ENCODE measurements at places on chromosomes 2 and 18. TPM values are rescaled to one million over a fixed set of nuclear protein-coding genes. Genes with fewer than 3 reads are reported as not detected.

- no peak for DNase-seq
Observed at GRCh38 chr2:15997728-15998280, 57.5 kb downstream of the MYCN start.

- DNase-seq = no peak
Observed at GRCh38 chr2:232521959-232522622, 1.9 kb downstream of the PRSS56 start.

- DNase-seq = no peak
Observed at GRCh38 chr2:241764275-241765241, 12.1 kb upstream of the GAL3ST2 start.

DNA sequence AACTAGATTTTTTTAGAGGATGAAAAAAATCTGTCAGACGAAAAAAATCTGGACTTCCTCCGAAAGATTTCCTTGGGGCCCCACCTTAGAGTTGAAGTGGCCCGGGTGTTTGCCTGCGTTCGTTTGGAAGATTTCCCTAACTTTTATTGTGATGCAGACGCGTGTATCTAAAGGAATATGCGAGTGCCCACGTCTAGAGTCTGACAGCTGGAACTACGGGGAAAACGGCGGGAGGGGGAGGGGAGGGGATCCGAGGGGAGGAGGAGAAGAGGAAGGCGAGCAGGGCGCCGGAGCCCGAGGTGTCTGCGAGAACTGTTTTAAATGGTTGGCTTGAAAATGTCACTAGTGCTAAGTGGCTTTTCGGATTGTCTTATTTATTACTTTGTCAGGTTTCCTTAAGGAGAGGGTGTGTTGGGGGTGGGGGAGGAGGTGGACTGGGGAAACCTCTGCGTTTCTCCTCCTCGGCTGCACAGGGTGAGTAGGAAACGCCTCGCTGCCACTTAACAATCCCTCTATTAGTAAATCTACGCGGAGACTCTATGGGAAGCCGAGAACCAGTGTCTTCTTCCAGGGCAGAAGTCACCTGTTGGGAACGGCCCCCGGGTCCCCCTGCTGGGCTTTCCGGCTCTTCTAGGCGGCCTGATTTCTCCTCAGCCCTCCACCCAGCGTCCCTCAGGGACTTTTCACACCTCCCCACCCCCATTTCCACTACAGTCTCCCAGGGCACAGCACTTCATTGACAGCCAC, 2.4 kb upstream of the SP9 start:
- no peak for DNase-seq

GRCh38 chr2:203823173-203823572, 44.4 kb upstream of the CTLA4 start:
- DNase-seq = no peak

GRCh38 chr18:24259869-24260641, 121.2 kb downstream of the CABYR start:
- DNase-seq = no peak

- no peak for DNase-seq
Observed at GRCh38 chr2:210399440-210400041, 77.0 kb downstream of the LANCL1 start.

- no peak for DNase-seq
Observed at GRCh38 chr2:174074831-174075230, 109.7 kb upstream of the SP3 start.

DNA sequence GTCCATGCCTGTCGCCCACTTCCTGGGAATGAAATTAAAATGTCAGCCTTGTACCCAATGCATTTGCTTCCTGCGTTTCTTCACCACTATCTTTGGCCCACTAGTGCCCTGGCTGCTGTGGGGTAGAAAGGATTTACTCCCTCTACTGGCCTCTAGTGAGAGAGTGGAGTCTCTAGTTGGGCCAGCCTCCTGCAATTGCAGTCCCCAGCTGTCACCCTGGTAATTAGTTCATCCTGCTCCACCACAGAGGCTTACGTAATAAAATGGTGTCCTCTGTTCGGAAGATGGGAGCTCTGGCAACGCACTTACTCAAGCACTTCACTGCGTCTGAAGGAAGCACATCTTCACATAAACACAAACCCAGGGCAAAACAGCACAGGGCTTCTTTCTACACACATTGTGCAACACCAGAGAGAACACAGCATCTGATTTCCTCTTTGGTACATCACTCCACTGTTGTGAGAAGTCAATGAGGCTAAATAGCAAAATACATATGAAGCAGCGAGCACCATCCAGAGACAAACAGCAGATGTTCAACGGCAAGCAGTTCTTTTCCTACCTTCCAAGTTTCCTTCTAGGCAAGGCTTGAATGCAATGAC, 274.6 kb downstream of the LRATD1 start:
- DNase-seq = no peak

DNA sequence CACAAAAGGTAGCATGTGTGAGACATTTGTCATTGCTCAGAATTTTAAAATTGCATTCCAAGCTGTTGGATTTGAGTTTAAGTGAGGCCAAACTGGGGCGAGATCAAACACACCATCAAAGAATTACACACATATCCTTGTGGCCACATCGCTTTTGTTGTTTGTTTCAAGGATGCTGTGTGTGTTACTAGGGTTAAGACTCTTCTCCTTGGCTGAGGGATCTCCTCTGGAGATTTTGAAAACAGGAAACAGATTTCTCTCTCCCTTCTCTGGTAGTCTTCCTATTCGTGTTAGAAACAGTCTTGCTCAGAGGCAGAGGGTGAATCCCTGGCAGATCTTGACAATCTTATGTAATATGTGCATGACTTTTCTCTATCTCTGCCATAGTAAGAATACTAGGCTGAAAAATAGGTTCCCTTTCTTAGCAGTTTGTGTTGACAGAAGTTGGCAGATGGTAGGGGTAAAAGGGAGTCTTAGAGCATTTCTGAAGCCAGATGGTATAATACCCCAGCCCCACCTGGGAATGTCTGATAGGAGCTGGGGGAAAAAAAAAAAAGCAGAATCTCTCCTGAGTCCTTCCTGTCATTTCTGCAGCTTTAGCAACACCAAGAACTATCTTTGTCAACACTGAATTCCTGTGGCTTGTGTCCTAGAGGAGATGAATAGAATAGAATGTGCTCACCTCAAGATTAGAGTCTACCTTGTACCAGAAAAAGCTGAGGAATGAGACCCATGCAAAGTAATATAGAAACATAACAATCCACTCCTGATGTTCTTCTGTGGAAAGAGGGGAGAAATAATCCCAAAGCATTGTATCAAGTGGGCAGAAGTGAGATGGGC, 101.8 kb downstream of the XRCC5 start:
- no peak for DNase-seq

GRCh38 chr2:144156736-144157640, 362.9 kb downstream of the ZEB2 start:
- DNase-seq = no peak

DNA sequence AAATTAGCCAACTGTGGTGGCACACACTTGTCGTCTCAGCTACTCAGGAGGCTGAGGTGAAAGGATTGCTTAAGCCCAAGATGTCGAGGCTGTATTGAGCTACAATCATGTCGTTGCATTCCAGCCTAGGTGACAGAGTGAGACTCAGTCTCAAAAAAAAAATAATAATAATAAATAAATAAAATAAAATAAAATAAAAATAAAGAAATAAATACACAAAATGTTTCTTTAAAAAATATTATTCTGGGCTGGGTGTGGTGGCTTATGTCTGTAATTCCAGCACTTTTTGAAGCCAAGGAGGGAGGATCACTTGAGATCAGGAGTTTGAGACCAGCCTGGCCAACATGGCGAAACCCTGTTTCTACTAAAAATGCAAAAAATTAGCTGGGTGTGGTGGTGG, 272.8 kb downstream of the AGPS start:
- no peak for DNase-seq

DNA sequence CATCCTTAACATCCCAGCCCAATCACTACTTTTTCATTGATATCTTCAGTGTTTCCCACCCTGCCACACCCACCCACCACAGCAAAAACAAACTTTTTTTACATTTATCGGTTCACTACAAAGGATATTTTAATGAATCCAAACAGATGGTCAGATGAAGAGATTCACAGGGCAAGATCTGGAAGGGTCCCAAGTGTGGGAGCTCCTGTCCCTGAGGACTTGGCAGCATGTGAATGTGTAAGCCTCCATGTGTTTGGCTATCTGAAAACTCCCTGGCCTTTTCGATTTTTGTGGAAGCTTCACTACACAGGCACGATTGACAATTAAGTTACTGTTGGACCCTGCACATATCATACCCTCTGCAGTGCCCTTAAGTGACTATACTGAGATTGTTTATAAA, 48.1 kb upstream of the CRIM1 start:
- no peak for DNase-seq

DNA sequence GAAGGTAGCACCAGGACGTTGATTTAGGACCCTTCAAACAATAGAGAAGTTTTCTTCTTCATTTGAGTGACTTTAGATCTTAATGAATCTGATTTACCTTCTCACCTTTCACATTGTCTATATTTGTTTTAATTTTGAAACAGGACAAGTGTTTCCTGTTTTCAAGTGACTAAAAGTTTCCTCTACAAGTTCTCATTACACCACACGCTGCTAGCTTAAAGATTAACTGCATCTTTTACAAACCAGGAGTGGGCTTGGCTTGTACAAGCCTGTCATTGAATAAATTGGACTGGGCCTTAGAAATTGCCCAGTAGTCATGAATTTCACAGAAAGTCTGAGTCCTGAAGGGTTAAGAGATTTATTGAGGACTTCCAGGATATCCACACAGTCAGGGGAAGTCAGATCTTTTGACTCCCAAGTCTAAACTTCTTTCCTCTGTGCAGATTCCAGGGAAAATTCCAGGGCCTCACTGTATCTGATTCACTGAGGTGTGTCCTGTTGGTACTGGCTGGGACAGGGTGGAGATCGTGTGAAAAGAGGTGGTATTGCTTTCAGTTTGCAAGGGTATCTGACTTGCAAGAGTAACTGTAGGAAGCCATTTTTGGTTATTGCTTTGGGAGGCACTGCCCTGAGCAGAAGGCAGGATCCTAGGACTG, 3.4 kb downstream of the SGPP2 start:
- no peak for DNase-seq

DNA sequence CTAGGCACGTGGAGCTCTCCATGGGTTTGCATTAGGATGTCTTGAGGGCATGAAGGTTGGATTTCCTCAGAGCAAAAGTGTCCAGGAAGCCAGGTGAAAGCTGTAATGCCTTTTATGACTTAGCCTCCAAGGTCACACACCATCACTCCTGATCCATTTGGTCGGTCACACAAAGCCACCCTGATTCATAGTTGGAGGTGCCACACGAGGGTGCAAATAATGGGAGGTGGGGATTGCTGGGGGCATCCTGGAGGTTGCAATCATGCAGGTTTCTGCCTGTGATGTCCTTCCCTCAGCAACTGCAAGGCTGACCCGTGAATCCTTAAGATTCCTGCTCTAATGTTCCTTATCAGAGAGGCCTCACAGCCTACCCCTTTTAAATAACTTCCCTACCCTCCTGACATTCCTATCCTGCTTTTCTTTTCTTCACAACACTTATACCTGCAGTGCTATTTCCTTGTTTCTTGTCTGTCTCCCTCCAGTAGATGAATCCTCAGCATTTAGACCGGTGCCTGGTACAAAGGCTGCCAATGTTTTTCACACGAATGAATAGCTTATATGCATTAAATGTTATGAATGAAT, 97.1 kb downstream of the LIPG start:
- no peak for DNase-seq

DNA sequence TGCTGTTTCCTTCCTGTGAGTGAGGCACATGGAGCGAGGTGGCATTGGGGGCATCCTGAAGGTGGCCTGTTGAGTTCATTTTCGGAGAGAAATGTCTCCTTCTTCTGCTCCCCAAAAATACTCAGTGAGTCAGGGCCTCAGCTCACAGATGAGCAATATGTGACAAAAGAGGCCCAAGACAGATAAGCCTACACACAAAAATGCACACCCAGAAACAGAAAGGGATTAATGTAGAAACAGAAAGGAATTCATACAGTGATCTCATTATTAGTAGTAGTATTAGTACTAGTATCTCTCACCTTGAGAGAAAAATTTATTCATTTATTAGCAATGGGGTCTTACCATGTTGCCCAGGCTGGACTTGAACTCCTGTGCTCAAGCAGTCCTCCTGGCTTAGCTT, 5.1 kb downstream of the GPR75 start:
- DNase-seq = no peak

DNA sequence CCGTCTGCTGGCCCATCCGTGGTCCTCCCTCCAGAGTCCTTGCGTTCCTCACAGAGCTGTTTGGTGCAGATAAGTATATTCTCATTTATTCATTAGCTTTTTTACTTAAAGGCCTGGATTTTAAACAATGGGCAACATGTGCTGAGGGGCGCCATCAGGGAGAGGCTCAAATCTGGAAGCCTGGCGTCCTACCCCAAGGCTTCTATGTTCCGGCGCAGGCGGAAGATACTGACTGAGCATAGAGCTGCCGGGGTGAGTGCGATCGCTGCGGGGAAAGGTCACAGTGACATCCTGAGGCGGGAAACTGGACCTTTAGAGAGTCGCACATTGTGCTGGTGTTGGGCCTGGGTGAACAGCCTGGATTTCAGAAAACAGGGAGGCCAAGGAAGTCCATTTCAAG, 130.6 kb upstream of the PXDN start:
- DNase-seq = no peak

DNA sequence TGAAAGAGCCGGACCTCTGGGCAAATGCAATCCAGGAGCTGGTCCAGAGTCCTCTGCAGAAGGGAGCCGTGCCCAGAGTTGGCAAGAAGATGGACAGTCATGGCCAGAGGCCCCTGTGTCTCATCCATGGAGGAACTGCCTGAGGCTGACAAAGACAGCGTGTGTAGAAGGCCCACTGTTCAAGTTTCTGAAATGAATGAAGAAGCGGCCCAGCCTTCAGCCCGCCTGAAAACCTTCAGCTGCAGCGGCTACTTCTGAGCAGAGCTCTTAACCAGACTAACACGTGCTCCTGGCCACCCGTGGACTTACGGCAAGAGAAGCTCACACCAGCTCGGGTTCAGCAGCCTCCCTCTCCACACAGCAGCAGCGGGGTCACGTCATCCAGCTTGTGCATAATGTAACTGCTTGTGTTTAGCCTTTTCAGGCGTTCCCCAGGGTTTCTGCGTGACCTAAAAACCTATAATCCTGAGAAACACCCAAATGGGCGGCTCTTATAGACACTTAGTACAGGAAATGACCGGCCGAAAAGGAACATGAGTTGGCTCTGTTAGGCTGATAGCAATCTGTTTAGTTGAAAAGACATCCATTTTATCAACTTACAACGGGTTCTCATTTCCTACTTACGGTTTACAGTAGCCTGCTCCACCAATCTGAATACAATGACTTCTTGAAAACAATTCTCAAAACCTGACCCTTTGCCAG, at the start of gene FAM124B:
FAM124B (minus strand) TSS at position 467 of the 702 bp plus-strand sequence; CDS start at position 128, 339 bp downstream.
- DNase-seq = no peak

- no peak for DNase-seq
Observed at GRCh38 chr2:26668856-26669750, 23.4 kb upstream of the KCNK3 start.

GRCh38 chr18:8841781-8842485, 136.6 kb downstream of the MTCL1 start:
- DNase-seq = no peak

GRCh38 chr18:54924948-54925347, 34.3 kb downstream of the CCDC68 start:
- no peak for DNase-seq

EPAS1 gene
- 0.62 TPM for polyA plus RNA-seq

C2orf78 gene
- 0.53 TPM for polyA plus RNA-seq

ZNF516 gene
- 8.3 TPM for polyA plus RNA-seq

All from GM12878 (cell line).